ENCODE measurements at places on chromosomes 5 and 9.

- H3K27ac ChIP-seq, result no peak overlapping the region
- no peak overlapping the region for H3K4me3 ChIP-seq
- no peaks in the 10 kb centered on the region for H3K4me1 ChIP-seq
- H3K36me3 ChIP-seq, result no peaks in the 10 kb centered on the region
Observed at GRCh38 chr9:70678153-70678552, 263.7 kb upstream of the KLF9 start.

DNA sequence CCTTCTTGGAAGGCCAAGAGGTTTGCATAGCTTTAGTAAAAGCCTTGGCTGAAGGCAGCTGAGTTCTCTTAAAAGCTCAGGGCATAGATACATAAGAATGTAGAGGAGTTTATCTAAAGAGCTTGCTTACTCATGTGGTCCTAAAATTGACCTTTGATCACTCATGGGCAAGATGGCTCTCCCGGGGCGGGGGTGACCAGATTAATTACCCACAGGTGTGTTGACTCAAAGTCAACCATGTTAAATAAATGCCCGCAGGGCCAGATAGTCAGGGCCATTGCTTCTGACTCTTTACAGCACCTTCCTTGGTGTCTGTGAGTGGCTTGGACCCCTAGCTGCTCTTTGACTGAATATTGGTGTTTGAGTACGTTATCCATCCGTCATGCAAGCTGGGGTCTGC, 33.1 kb upstream of the GHR start:
- no peak overlapping the region for H3K27ac ChIP-seq
- H3K4me3 ChIP-seq, result no peak overlapping the region
- no peaks in the 10 kb centered on the region for H3K4me1 ChIP-seq

- H3K27me3 ChIP-seq, result no peaks in the 10 kb centered on the region
- H3K27ac ChIP-seq, result no peak overlapping the region
- no peaks in the 10 kb centered on the region for H3K36me3 ChIP-seq
- H3K4me1 ChIP-seq, result no peaks in the 10 kb centered on the region
Observed at GRCh38 chr5:149011084-149011483, 51.8 kb downstream of the SH3TC2 start.

GRCh38 chr5:157511651-157512644, 51.9 kb downstream of the NIPAL4 start:
- no peak overlapping the region for H3K4me3 ChIP-seq
- DNase-seq, result peak; percentile 25
- H3K27me3 ChIP-seq, result no peaks in the 10 kb centered on the region

GRCh38 chr9:137000177-137000930, 4.0 kb upstream of the CLIC3 start:
- H3K4me1 ChIP-seq, result peaks cover 27% of the 10 kb centered on the region
- H3K36me3 ChIP-seq, result no peaks in the 10 kb centered on the region
- H3K27me3 ChIP-seq, result no peaks in the 10 kb centered on the region
- no peak overlapping the region for H3K4me3 ChIP-seq
- no peak for DNase-seq
- H3K27ac ChIP-seq, result no peak overlapping the region

GRCh38 chr5:129199308-129199707, 104.8 kb downstream of the ISOC1 start:
- H3K36me3 ChIP-seq, result no peaks in the 10 kb centered on the region
- H3K27me3 ChIP-seq, result no peaks in the 10 kb centered on the region
- DNase-seq, result no peak
- H3K27ac ChIP-seq, result no peak overlapping the region
- H3K4me3 ChIP-seq, result no peak overlapping the region
- no peaks in the 10 kb centered on the region for H3K4me1 ChIP-seq

DNA sequence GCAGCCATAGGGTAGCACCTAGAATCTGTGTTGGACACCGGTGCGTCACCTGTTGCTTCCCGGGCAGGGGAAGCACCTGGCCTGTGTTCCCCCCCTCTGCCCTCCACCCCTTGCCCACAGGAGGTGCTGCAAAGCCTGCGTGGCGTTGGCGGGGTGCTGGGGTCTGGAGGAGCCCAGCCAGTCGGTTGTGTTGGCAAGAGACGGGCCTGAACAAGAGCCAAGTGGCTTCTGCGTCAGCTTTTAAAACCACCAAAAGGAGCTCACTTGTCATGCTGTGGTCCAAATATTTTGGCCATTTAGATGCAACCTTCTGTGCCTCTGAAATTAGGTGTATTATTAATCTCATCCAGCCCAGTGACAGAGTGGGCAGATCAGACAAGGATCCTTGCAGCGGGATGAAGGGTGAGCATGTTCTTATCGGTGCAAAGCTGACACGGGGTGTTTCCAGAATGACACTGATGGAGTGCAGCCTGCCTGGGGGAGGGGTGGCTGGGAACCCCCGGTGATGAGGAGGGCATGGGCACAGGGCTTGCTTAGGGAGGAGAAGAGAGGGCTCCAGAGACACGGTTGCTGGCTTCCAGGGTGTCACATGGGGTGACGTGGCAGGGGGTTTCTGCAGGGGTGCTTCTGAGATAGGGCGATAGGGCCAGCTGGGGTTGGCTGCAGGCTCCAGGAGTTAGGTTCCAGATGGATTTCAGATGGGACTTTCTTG, 9.7 kb upstream of the RXRA start:
- H3K4me3 ChIP-seq, result no peak overlapping the region
- DNase-seq, result no peak
- H3K27me3 ChIP-seq, result no peaks in the 10 kb centered on the region
- peaks cover 19% of the 10 kb centered on the region for H3K4me1 ChIP-seq

GRCh38 chr5:142120247-142120935, 11.8 kb downstream of the NDFIP1 start:
- no peak overlapping the region for H3K4me3 ChIP-seq
- H3K36me3 ChIP-seq, result peaks cover 21% of the 10 kb centered on the region
- DNase-seq, result no peak
- peaks cover 24% of the 10 kb centered on the region for H3K4me1 ChIP-seq

- peaks cover 3% of the 10 kb centered on the region for H3K36me3 ChIP-seq
- H3K4me3 ChIP-seq, result no peak overlapping the region
- peaks cover 29% of the 10 kb centered on the region for H3K4me1 ChIP-seq
- H3K27me3 ChIP-seq, result no peaks in the 10 kb centered on the region
- peak overlapping the region; percentile 82 for H3K27ac ChIP-seq
Observed at GRCh38 chr9:36151316-36152210, 15.0 kb downstream of the GLIPR2 start.

DNA sequence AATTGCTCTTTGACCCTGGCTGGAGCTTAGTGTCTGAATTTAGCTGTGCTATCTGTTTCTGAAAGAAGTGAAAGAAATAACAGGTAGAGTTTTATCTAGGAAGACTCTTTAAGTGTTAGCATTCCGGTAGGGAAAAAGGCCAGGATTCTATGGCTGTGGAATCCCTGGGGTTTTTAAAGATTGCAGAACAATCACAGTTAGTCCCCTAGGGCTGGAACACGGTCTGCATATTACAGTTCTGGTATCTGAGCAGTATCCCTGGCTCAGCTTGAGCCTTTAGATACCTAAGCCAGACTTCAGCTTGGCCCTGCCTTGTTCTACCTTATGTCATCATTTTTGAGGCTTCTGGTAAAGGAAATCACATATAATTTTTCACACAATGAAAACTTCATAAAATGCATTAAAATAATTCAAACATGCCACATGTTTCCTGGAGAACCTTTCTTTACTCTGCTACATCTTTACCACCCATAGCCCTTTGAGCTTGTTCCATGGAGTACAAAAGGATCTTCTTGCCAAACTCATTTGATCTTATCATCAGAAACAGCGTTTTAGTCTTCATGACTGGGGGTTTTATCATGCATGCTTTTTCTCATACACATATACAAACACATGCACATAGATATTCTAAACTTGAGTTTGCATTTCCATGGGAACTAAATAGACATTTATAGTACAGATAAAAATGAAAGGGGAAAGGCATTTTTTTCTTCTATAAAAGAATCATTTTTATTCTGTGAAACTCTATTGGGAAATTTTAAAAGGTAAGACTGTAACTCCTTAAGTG, 410.8 kb downstream of the CETN3 start:
- no peaks in the 10 kb centered on the region for H3K27me3 ChIP-seq
- H3K4me3 ChIP-seq, result no peak overlapping the region
- H3K4me1 ChIP-seq, result no peaks in the 10 kb centered on the region
- H3K36me3 ChIP-seq, result no peaks in the 10 kb centered on the region

DNA sequence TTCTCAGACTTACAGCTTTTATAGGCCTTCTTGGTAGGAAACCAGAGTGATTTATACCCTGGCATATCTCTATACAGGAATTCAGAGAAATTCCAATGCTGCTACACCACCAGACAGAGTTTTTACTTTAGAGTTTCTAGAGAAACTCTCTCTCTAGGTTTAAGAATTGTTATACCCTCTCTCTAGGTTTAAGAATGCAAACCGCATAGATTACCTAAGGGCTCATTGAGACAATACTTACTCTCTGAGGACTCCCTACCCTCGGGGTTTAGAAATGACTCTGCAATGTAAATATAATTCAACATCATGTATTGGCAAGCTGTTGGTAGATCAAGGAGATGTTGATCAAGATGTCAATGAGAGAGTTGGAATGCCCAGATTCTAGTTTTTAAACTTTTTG, 15.3 kb upstream of the ELAVL2 start:
- no peak overlapping the region for H3K4me3 ChIP-seq
- peaks cover 7% of the 10 kb centered on the region for H3K27me3 ChIP-seq
- no peaks in the 10 kb centered on the region for H3K4me1 ChIP-seq
- no peaks in the 10 kb centered on the region for H3K36me3 ChIP-seq
- no peak for DNase-seq

DNA sequence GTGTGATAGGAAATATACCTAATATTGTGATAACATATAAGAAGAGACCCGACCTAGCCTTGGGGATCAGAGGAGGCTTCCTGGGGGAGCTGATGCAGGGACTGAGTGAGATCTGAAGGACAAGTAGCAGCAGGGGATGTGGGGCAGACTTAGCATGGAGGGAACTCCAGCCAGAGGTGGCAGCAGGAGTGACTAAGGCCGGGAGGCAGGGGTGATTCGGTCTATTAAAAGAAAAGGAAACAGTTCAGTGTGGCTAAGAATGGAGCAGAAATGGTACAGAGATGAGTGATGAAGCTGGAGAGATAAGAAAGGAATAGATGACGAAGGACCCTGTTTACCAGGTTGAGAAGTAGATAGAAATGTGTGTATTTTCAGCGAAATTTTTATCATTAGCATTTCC, 408.8 kb downstream of the ENC1 start:
- no peaks in the 10 kb centered on the region for H3K36me3 ChIP-seq
- H3K4me1 ChIP-seq, result no peaks in the 10 kb centered on the region
- H3K4me3 ChIP-seq, result no peak overlapping the region
- no peak overlapping the region for H3K27ac ChIP-seq

- H3K4me3 ChIP-seq, result no peak overlapping the region
- H3K27me3 ChIP-seq, result peaks cover 10% of the 10 kb centered on the region
- H3K36me3 ChIP-seq, result no peaks in the 10 kb centered on the region
- peaks cover 8% of the 10 kb centered on the region for H3K4me1 ChIP-seq
Observed at GRCh38 chr9:84754461-84754860, 84.9 kb downstream of the NTRK2 start.

DNA sequence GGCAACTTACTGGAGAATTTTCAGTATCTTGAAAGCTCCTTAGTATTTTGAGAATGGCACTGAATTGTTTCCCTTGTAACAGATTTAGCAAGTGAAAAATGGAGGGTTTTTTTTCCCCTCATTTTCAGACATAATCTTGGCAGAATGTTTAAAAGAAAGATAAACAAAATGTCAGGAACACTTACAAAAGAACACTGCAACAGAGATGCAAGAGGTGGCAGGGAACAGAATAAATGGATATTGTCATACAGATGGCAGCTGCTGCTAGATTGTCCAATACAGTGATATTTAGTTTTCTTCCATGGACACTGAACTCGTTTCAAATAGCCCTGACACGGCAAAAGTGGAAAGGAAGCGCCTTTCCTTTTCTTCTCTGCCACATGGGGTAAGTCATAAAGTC, 76.9 kb upstream of the ZNF608 start:
- no peaks in the 10 kb centered on the region for H3K36me3 ChIP-seq
- no peaks in the 10 kb centered on the region for H3K27me3 ChIP-seq
- no peaks in the 10 kb centered on the region for H3K4me1 ChIP-seq
- DNase-seq, result no peak
- H3K27ac ChIP-seq, result no peak overlapping the region
